Kidney capillary endothelial cell (primary cell): ENCODE measurements at places on chromosomes 11 and 22.

GRCh38 chr11:103007521-103007920 is 52.0 kb upstream of the MMP13 start:
- DNase-seq: no peak

DNA sequence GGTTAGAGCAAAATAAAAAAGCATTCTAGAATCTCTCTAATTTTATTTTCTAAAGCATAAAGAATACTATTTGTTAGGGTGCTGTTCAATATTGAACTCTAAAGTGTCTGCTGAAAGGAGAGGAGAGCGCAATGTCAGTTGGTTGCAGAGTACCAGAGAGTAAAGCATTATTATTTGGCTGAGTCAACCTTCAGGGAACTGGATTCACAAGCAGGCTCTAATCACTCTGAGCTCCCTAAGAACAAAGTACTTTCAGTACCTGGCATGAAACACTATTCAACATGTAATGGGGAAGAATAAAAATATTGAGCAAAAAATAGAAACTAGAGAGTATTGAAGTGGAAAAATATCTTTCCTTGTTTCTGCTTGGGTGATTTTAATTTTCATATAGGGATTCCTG is 961.0 kb upstream of the CCDC90B start:
- no peak for DNase-seq

DNA sequence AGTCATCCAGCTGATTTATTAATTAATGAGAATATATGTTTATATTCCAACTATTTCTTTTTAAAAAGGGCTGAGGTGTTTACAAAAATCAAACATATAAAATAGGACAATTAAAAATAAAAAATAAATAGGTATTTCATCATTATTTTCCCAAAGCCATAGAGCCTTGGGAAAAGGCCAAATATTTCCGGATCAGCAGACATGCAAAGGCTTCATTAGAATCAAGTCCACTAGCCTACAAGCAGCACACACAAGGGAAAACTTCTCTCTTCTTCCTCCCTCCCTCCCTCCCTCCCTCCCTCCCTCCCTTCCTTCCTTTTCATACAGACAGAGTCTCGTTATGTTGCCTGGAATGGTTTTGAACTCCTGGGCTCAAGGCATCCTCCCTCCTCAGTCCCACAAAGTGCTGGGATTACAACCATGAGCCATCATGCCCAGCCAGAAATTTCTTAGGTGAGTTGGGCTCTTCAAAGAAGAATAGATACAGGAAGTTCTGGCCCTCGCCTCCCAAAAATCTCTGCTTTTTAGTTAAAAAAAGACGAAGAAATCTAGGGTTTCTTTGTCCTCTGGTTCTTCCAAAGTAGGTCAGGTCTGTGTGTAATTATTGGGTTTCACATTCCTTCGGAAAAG is 121.2 kb downstream of the SIK3 start:
- no peak for DNase-seq

- DNase-seq: no peak
Measured at GRCh38 chr11:4167758-4168157, 73.2 kb downstream of the RRM1 start.

DNA sequence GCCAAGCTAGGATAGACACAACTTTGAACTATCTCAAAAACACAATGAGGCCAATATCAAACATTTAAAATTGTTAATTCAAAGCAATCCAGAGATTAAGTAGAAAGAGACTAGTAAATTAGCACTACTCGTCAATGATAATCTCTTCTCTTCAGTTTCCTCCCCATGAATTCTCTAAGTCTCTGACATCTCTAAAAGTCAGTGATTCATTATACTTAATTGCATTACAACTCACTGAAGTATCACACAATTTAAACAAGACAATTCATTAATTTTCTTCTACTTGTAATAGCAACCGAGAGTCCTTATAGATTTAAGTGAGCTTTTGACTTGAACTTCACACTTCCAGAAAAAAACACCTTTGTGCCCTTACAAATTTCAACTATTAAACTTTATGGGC is 4.3 kb downstream of the DDX6 start:
- no peak for DNase-seq

GRCh38 chr11:86039094-86039493 is 29.8 kb downstream of the PICALM start:
- no peak for DNase-seq

GRCh38 chr22:38192475-38192863 is 9.3 kb upstream of the MAFF start:
- DNase-seq: no peak

DNA sequence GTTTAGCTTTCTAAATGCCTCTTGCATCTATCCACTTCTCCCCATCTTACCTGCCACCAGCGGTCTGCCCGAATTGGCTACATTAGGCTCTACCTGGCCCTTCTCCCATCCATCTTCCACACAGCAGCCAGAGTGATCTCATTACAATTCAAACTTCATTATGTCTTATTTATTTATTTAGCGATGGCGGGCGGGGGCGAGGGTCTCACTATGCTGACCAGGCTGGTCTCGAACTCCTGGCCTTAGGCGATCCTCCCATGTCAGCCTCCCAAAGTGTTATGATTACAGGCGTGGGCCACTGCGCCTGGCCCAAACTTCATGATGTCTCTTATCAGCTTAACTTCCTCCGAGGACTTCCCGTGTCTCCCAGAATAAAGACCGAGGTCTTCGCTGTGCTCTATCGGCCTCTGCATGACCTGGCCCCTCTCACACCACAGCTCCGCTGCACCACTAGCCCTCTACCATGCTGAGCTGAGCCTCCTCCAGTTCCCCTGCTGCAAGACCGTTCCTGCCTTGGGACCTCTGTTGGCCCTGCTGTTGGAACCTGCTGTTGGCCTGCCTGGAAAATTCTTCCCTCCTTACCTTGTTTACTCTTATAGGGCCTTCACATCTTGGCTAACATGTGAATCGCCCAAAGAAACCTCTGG is 870 bp upstream of the CTTN start:
- DNase-seq: peak; percentile 32

- no peak for DNase-seq
Measured at GRCh38 chr22:42334875-42335512, 64.5 kb upstream of the TCF20 start.

GRCh38 chr22:19933341-19934241 is 8.0 kb upstream of the COMT start:
- DNase-seq: no peak

GRCh38 chr11:99601179-99601578 is 580.4 kb downstream of the CNTN5 start:
- DNase-seq: no peak

- DNase-seq: no peak
Measured at GRCh38 chr11:125902277-125902926, 604 bp downstream of the PUS3 start.

DNA sequence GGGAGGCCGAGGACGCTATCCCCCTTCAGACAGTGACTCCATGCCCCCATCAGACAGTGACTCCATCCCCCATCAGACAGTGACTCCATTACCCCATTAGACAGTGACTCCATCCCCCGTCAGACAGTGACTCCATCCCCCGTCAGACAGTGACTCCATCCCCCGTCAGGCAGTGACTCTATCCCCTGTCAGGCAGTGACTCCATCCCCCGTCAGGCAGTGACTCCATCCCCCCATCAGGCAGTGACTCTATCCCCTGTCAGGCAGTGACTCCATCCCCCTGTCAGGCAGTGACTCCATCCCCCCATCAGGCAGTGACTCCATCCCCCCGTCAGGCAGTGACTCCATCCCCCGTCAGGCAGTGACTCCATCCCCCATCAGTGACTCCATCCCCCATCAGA is 9.1 kb upstream of the TTLL8 start:
- DNase-seq: no peak

DNA sequence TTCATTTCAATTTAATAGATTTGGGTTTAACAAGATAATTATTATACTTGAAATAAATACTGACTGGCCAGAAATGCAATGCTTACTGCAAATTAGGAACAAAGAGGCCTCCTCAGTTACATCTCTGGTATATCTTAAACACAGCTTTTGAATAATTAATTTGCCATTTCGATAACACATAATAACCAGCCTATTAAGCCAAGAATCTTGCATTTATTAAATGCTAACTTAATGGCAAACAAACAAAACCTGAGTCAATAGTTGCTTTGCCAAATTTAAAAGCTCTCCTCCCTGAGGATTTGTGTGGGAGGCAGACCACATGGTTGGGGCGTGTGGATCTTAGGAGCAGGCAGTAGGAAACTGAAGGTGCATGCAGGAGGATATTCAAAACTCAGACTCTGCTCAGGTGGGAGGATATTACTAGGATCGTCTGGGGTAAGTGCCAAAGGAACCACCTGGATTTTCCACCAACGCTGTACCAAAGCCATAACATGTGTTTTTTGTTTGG is 17.9 kb upstream of the FJX1 start:
- DNase-seq: no peak

- no peak for DNase-seq
Measured at GRCh38 chr22:50612528-50613221, 12.1 kb downstream of the MAPK8IP2 start.

DNA sequence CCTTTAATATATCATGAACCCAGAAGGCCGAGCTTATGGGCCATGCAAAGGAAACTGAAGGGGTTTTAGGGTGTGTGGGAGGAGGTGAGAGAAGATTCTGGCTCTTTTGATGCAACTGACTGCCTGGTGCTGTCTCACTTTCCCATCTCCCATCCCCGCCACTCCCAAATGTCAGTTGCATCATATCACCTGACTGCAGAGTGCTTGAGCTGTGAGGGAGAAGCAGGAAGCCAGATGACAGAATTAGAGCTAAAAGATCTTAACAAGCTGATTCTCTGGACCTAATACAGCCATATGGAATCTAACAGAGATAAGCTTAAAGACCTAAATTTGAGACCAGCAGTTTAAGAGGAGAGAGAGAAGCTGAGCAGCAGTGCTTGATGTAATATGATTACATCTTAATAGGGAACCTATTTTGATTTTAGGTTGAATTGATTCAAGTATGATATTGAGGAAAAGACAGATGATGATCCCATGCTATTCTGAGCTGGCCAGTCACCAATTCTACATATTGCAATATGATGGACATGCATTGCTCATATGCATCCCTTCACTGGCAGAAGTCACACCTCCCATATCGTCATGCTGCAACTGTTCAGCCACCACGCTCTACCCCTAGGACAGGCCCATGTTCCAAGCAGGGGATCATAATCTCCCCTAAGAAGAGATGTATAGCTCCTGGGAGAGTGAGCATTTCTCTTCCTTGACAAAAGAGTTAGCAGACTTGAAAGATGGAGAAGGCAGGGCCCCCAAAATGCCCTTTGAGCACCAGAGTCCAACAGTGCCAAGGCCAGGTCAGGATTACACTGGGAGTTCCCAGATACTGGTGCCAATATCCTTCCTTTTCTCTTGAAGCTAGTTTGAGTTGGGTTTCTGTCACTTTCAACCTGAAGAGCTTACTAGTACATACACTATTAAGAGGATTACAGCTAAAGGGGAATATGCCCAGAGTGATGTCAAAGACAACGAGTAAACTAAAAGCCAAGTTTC is 44.9 kb downstream of the PLEKHA7 start:
- DNase-seq: no peak

DNA sequence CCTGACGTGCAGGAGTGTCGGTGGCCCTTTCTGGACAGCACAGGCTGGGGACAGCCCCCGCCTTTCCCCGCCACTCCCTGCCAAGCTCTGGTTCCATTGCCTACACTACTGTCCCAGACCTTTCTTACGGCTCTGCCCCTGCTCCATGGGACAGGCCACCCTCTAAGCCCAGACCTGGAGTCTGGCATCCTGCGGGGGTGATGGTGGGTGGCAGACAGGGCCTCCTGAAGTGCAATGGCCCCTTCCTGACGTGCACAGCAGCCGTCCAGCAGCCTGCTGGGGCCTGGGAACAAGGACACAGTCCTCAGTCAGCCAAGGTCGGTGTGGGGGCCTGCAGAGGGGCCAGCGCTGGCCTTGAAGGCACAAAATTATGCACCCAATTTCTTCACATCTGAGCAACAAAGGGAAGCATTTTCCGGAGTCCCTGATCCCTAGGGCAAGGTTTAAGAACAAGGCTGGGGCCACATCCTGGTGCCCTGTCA is 79.7 kb upstream of the KCNQ1OT1 start:
- no peak for DNase-seq

GRCh38 chr11:44224867-44225501 is 85.0 kb downstream of the ALX4 start:
- DNase-seq: no peak

DNA sequence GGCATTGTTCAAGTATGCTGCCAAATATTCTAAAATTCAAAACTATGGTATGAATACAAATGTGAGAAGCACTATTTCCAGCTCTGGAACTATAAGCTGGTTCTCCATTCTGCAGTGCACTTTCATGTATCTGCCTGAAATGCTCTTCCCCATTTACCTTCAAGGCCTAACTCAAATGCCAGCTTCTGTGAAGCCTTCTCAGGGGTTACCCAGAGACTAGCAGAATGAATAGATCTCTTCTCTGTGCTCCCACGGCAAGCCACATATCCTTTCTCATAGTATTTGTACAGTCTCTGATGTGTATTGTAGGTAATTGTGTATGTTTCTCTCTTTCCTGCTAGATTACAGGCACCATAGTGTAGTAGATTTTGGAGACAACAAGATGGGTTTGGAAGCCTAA is 4.1 kb downstream of the HOATZ start:
- DNase-seq: no peak

GRCh38 chr11:125433454-125434121 is 62.5 kb downstream of the FEZ1 start:
- peak; percentile 44 for DNase-seq

GRCh38 chr11:32297611-32298011 is 137.7 kb downstream of the WT1 start:
- DNase-seq: peak; percentile 20

DNA sequence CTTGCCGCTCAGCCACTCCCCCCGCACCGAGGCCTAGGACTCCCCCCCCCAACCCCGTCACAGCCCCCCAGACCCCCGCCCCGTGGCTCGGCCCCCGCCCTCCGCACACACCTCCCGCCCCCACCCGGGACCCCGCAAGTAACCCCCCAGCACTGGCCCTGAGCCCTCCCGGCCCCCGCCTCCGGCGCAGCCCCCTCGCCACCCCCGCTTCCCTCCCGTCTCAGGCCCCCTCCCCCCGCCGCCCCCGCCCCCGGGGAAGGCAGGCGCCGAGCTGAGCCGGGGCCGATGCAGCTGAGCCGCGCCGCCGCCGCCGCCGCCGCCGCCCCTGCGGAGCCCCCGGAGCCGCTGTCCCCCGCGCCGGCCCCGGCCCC is 1.5 kb downstream of the SHANK3 start:
- no peak for DNase-seq

DNA sequence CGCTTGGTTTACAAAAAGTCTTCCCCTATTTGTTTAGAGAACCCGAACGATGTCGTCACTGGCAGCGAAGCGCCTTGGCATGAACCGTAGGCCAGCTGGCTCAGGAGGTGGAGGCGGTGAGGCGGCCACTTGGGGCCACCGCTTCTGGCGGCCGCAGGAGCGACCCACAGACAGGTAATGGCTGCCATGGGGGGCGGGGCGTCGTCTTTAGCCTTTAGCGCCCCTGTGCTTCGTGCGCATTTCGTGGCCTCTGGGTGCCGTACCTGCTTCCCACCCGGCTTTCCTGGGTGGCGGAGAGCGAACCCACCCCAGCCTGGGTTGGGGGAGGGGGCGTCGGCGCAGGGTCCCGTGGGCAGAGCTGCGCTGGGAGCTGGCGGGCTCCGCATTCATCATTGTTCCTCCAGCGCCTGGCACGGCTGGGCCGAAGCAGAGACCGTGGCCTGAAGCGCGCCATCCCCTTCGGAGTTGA is 469 bp upstream of the OSBP2 start:
- DNase-seq: no peak

- DNase-seq: no peak
Measured at GRCh38 chr11:35792846-35793192, 130.2 kb downstream of the TRIM44 start.
